CD4-positive, alpha-beta T cell treated with Interleukin-15 for 1 hour (primary cell): ENCODE measurements at places on chromosomes 5 and 9.

- no peak for DNase-seq
Measured at GRCh38 chr5:65307088-65307487, 174.6 kb downstream of the ADAMTS6 start.

DNA sequence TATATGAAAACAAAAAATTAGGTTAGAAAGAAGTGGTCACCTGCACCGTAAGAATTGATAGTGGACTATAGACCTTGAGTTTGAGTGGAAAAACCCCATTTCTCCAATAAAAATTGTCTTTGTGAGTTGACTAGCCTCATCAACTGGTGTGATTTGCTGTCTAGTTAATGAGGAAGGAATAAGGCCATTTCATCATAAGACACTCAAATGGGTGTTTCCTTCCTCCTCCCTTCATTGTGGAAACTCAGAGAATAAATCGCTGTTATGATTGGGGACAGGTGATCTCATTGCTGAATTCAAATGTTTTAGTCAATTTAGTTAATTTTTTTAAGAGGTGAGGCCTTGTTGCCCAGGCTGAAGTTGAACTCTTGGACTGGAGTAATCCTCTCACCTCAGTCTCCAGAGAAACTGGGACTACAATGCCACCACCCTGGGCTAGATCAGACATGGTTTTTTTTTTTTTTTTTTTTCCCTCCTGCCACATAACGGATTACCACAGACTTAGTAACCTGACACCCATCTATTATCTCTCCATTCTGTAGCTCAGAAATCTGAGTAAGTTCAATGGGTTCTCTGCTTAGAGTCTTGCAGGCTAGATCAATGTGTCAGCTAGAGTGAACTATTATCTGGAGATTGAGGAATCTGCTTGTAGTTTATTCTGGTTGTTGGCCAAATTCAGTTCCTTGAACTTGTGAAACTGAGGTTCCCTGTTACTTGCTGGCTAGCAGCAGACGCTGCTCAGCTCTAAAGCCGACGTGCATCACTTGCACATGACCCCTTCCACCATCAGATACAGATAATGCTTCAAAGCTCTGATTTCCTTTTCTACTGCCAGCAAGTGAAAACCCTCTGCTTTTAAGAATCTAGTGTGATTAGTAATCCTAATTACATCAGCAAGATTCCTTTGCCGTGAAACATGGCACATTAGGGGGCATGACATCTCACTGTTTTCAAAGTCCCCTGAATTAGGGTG is 663.8 kb upstream of the CDH9 start:
- no peak for DNase-seq

- no peak for DNase-seq
Measured at GRCh38 chr9:128943832-128944620, 3.4 kb downstream of the DOLK start.

DNA sequence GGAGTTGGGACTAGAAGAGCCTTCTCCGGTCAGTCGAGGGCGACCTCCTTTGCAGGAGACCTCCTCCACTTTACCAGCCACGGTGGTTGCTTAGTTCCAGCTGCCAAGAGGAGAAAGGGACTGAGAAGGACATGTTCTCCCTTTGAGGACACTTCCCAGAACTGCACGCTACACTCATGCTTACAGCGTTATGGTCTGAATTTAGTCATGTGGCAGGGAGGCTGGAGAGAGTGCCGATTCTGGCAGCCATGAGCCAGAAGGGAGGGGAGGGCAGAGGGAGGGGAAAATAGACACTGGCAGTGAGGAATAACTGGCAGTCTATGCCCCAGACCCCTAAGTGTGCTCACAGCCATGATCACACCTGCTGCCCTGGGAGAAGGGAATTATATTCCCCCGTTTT is 47.8 kb downstream of the TSPAN17 start:
- no peak for DNase-seq

DNA sequence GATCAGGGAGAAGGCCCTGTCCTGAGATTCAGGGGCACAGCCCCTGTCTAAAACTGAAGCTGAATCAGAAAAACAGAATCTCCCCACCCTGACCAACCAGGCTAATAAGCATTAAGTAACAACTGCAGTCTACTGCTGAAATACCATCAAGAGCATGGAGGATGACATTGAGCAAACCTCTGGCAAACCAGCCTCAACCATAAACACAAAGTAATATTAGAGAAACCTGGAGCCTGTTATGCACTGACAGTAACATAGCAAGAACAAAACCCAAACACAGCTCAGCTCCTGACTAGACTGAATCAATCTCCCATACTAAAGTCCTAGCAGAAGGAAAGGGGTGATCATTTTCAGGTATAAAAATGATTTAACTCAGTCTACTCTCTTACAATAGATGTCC is 24.8 kb upstream of the CCL21 start:
- DNase-seq: no peak

DNA sequence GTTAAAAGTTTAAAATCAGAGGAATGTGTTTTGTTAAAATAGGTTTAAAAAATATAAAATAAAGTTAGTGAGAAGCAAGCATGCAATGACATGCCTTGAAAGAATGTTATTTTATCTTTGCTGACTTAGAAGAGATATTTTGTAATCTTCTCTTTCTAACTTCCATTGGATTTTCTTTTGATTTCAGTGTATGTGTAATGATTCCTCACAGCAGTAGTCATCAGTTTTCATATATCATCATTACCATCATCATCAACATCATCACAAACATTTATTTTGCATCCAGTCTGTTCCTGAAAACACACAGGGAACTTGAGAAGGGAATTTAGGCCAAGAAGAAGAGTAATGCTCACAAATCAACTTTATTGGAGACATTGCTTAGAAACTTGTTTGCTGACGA is 699.6 kb downstream of the TAF11L14 start:
- no peak for DNase-seq

DNA sequence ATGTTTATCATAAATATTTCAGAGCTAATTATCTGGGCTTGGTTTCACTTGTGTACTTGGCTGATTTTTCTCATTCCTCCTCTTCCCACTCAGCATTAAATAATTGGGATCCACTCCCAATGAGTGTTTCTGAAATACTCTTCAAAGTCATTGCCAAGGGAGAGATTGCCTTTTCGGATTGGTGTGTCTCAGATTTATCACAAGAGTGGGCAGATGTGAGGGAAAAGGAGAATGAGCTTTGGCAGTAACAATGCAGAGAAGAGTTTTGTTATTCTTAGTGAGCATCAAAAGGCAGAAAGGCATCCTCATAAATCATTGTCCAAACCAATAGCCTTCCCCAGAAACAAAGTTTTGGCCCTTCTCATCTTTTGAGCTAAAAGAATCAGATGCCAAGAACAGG is 79.2 kb downstream of the SEMA5A start:
- DNase-seq: no peak

- DNase-seq: no peak
Measured at GRCh38 chr9:107584186-107584585, 94.6 kb upstream of the KLF4 start.

GRCh38 chr5:170372971-170373370 is 16.2 kb downstream of the KCNMB1 start:
- DNase-seq: no peak

DNA sequence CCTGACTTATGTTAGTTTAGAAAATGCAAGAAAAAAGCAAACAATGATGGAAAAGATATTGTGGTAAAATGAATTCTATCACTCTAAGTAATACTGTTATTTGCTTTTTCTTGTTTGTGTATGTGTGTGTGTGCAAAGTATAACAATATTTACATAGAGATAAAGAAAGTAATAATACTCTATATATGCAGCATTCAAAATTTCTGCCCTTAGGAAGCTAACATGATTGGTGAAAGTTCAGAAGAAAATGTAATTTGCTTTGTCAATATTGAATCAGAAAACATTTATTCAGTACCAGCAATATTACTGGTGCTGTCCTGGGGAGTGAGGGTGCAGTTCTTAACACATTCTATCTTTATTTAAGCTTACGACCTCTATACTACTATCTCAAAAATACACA is 12.9 kb upstream of the PRDM9 start:
- no peak for DNase-seq

- no peak for DNase-seq
Measured at GRCh38 chr9:76626141-76626540, 138.1 kb upstream of the PCA3 start.

- no peak for DNase-seq
Measured at GRCh38 chr5:78573318-78573717, 75.3 kb downstream of the LHFPL2 start.

- no peak for DNase-seq
Measured at GRCh38 chr5:95487880-95488279, 66.9 kb downstream of the SKIC3 start.

DNA sequence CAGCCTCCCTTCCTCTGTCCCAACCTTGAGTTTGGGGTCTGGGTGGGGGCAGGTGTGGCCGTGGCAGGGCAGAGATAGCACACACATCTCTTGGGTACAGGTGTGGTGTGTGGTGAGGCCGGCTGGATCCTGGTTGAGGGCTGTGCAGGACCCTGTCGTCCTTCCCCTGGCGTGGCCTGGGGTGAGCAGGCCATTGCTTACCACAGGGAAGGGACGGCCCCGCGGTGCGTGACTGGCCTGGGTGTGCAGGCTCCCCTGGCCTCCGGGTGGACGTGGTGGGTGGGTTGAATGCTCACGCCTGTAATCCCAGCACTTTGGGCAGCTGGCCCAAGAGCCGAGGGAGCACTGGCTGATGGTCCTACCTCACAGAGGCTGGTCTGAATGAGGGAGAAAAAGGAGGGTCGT is 1.2 kb downstream of the ARRDC1 start:
- no peak for DNase-seq

DNA sequence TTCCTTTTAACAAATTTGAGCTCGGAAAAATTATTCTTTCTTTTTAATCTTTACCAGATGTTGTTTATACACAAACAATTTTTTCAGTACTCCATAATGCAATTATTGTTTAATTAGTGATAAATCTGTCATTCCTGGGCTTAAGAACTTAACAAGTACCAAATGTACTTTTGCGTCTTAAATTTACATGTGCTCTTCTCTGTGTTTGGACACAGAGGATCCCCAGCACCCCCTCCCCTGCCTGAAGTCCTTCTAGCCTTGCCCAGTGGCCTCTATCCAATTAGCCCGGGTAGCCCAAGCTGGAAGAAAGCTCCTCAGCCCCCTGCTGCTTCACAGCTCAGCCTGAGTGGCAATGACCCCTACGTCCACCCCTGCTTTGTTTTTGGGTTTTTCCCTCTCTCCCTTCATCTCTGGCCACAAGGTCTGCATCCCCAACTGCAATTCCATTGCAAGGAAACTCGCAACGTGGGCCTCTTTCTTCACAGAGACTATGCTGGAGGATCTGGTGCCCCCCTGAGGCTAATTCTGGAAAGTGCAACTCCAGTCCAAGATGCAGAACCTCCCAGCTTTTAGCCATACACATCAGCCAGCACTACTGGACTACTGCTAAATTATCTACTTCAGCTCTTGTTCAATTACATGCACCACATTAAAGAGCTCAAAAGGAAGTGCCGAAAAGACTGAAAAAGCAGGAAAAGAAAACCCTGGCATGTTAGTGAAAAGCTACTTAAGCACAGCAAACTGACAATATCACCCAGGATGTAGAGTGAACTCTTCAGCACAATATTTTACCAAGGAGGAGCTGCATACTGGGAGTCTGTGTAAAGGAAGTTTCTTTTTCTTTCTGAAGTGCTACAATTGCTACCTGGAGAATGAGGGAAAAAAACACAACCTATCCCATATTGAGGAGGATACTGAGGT is 186.2 kb downstream of the FANCC start:
- no peak for DNase-seq

- no peak for DNase-seq
Measured at GRCh38 chr5:12645582-12645981, 741.3 kb upstream of the CTNND2 start.

DNA sequence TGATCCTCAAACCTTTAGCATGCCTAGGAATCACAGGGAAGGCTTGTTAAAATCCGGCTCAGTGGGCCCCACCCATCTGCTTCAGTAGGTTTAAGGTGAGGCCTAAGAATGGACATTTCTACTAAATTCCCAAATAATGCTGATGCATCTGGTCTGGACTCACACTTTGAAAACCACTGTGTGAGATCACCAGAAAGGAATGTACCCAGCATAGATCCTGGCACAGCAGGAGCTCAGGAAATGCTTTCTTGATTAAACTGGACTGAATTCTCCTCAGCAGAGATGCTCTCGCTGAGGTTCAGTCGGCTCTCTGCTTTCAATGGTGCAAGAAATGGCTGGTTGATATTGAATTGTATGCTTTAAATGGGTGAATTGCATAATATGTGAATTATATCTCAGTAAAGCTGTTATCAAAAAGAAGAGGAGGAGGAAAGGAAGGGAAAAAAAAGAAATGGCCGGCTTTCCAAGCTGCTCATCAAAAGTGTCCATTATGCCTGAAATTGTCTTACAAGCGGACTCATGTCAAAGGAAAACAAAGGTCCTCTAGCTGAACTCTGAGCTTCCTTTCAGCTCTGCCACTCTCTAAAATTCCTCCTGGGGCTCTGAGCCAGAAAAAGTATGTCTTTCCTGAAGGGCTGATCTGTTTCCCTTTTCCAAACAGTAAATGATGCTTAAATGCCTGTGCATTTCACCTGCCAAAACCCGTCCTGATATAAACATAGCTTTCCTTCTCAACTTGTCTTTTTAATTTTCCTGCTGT is 77.6 kb upstream of the SAP30L start:
- DNase-seq: no peak

DNA sequence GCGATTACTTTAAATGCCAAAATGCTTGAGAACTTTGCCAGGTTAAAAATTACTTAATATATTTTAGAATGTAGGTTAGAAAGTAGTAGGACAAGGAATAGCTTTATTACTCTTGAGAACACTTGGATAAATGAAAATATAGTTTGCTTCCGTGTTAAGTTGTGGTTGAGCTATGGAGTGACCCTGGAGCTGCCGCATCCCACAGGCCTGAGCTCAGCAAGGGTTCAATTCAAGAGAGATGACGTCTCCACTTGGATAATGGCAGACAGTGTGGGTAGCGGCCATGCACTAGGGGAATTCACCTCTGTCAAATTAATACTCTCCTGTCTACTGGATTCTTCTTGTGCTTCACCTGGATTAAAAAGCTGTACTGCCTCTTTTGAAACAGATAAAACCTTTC is 105.0 kb downstream of the GAPVD1 start:
- no peak for DNase-seq

DNA sequence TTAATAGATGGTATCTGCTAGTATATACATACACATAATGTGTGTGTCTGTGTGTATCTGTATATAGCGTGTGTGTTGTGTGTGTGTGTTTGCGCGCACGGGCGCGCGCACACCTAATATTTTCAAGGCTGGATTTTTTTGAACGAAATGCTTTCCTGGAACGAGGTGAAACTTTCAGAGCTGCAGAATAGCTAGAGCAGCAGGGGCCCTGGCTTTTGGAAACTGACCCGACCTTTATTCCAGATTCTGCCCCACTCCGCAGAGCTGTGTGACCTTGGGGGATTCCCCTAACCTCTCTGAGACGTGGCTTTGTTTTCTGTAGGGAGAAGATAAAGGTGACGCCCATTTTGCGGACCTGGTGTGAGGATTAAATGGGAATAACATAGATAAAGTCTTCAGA is 757 bp downstream of the FXN start:
- DNase-seq: no peak
